Natural killer cell treated with Interleukin-12 subunit alpha and Interleukin-12 subunit beta and Interleukin-15 and Interleukin-18, amount 100 ng/mL, for 72 hours (primary cell): ENCODE measurements at places on chromosomes 16 and 17. TPM values are rescaled to one million over a fixed set of nuclear protein-coding genes. Genes with fewer than 3 reads are reported as not detected.

Gene KCNJ18
- not detected for total RNA-seq

GRCh38 chr17:47620503-47621245 is 29.0 kb upstream of the KPNB1 start:
- no peak overlapping the region for H3K4me3 ChIP-seq
- peaks cover 12% of the 10 kb centered on the region for H3K4me1 ChIP-seq
- no peak for DNase-seq
- H3K27me3 ChIP-seq: no peaks in the 10 kb centered on the region
- peak overlapping the region; percentile 64 for H3K27ac ChIP-seq

- peaks cover 12% of the 10 kb centered on the region for H3K4me1 ChIP-seq
- no peak overlapping the region for H3K4me3 ChIP-seq
- no peaks in the 10 kb centered on the region for H3K36me3 ChIP-seq
- H3K27ac ChIP-seq: no peak overlapping the region
- H3K27me3 ChIP-seq: no peaks in the 10 kb centered on the region
Measured at GRCh38 chr17:63041722-63042121, 75.7 kb downstream of the TANC2 start.

Gene OTOP3
- not detected for total RNA-seq

- no peak for DNase-seq
- H3K4me3 ChIP-seq: peak within 1 kb of the TSS; percentile 95
Measured at GRCh38 chr16:57735755-57736418, at the start of gene KATNB1. Gene KATNB1 (plus strand): TSS chr16:57735770. CDS start chr16:57737244, 1,474 bp downstream.

Gene BAIAP3
- total RNA-seq: 0.17 TPM

Gene HOXB13
- not detected for total RNA-seq

- no peaks in the 10 kb centered on the region for H3K36me3 ChIP-seq
- DNase-seq: no peak
- H3K4me1 ChIP-seq: no peaks in the 10 kb centered on the region
- H3K27ac ChIP-seq: no peak overlapping the region
Measured at GRCh38 chr17:50573866-50574611, 13.5 kb downstream of the CACNA1G start.

Gene QRICH2
- total RNA-seq: 4.1 TPM

GRCh38 chr16:4179020-4179419 is 62.8 kb upstream of the ADCY9 start:
- no peak overlapping the region for H3K4me3 ChIP-seq
- no peaks in the 10 kb centered on the region for H3K36me3 ChIP-seq
- DNase-seq: no peak
- H3K4me1 ChIP-seq: no peaks in the 10 kb centered on the region
- H3K27ac ChIP-seq: no peak overlapping the region
- no peaks in the 10 kb centered on the region for H3K27me3 ChIP-seq

- no peak for DNase-seq
- H3K4me1 ChIP-seq: peaks cover 81% of the 10 kb centered on the region
- peaks cover 12% of the 10 kb centered on the region for H3K36me3 ChIP-seq
- H3K27me3 ChIP-seq: no peaks in the 10 kb centered on the region
- peak overlapping the region; percentile 89 for H3K27ac ChIP-seq
- H3K4me3 ChIP-seq: peak overlapping the region; percentile 89
Measured at GRCh38 chr17:77473615-77474226, 333.0 kb downstream of the SEC14L1 start.

Gene SLC2A4
- 0.50 TPM for total RNA-seq

DNA sequence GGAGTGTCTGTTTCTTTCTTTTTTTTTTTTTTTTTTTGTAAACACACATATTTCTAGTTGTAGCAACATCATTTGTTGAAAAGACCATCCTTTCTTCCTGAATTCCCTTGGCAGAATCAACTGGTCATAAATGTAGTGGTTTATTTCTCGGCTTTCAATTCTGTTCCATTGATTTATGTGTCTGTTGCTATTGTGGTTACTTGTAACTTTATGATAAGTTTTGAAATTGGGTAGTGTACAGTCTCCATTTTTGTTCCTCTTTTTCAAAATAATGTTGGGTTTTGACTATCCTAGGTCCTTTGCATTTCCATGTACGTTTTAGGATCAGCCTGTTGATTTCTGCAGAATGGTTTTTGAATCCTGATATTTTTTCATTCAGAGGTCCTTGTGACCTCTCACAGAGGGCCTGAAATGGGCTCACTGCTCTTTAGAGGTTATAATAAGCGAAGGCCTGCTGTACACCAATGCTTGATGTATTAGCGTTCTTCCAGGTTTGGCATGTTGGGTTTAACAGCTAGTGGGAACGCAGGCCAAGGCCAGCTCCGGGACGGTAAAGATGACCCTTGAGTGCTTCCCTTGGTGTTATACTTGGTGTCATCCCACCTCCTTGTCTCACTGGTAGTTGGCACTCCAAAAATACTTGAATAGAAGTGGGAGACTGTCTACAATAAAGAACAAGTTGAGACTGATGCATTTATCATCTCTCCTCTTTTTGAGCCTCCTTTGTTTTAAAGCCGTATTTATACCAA is 43.8 kb downstream of the ZNRF1 start:
- peak overlapping the region; percentile 56 for H3K27ac ChIP-seq
- peaks cover 8% of the 10 kb centered on the region for H3K36me3 ChIP-seq
- H3K4me3 ChIP-seq: no peak overlapping the region
- H3K4me1 ChIP-seq: peaks cover 32% of the 10 kb centered on the region

GRCh38 chr16:58111302-58111627 is 17.9 kb downstream of the CFAP20 start:
- H3K4me3 ChIP-seq: no peak overlapping the region
- peaks cover 11% of the 10 kb centered on the region for H3K36me3 ChIP-seq
- no peak overlapping the region for H3K27ac ChIP-seq

Gene OSGIN1
- total RNA-seq: 0.38 TPM

- H3K36me3 ChIP-seq: peaks cover 11% of the 10 kb centered on the region
- H3K27ac ChIP-seq: no peak overlapping the region
- H3K27me3 ChIP-seq: no peaks in the 10 kb centered on the region
- no peaks in the 10 kb centered on the region for H3K4me1 ChIP-seq
- H3K4me3 ChIP-seq: no peak overlapping the region
Measured at GRCh38 chr17:56863974-56864373, 30.0 kb downstream of the DGKE start.

GRCh38 chr17:16975277-16975651 is 3.3 kb upstream of the TNFRSF13B start:
- H3K27ac ChIP-seq: no peak overlapping the region
- no peak for DNase-seq
- peaks cover 16% of the 10 kb centered on the region for H3K4me1 ChIP-seq
- H3K36me3 ChIP-seq: no peaks in the 10 kb centered on the region
- H3K4me3 ChIP-seq: no peak overlapping the region
- peaks cover 8% of the 10 kb centered on the region for H3K27me3 ChIP-seq
